ENCODE measurements at places on chromosomes 7 and 10. TPM values are rescaled to one million over a fixed set of nuclear protein-coding genes. Genes with fewer than 3 reads are reported as not detected.
A peak's percentile ranks its signal among the peaks of the same experiment; 100 is the strongest.

Gene TRIM74
- total RNA-seq = not detected

Gene AZGP1
- total RNA-seq = not detected

Gene IQCE
- total RNA-seq = 8.7 TPM

DNA sequence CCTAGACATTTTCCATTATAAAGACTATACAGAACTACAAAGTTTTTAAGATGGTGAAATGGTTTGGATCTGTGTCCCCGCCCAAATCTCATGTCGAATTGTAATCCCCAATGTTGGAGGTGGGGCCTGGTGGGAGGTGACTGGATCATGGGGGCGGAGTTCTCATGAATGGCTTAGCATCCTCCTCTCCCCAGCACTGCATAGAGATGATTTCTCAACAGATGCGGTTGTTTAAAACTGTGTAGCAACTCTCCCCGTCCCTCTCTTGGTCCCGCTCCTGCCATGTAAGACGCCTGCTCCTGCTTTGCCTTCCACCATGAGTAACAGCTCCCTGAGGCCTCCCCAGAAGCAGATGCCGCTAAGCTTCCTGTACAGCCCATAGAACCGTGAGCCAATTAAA lies 1.6 kb downstream of the FAM133B start:
- no peak for DNase-seq

Gene SPDYE1
- total RNA-seq = not detected

DNA sequence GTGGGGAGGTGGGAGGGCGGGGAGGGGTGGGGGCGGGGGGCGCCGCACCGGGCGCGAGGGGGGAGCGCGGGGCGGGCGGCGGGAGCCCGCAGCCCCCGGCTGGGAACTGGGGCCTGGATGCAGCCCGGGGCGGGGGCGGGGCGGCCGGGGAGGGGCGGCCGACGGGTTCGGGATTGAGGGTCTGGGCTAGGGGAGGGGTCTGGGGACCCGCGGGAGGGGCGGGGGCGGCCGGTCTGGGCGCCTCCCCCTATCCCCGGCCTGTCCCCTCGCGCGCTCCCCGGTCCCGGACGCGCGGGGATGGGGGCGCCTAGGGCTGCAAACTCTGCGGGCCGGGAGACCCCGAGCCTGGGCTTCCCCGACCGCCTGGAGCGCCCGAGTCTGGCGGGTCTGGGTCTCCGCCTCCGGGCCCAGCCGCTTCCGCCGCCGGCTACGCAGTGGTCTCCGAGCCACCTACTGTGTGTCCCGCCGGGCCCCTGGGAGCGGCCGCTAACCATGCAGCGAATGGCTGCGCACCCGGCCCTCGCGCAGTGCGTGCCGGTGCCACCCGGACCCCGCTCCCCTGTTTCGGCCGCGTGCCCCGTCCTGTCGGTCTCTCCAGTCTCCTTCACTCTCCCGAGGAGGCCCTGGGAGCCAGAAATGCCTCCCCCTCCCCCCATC lies 375 bp upstream of the FGF8 start:
- DNase-seq = no peak

Gene NOBOX
- total RNA-seq = not detected

Gene ASAH2
- 0.14 TPM for total RNA-seq

Gene DNAJC12
- total RNA-seq = 0.17 TPM

- no peak for DNase-seq
Observed at GRCh38 chr10:128063736-128064107, 62.5 kb downstream of the MKI67 start.

GRCh38 chr10:9957351-9957750 lies 1060.3 kb upstream of the CELF2 start:
- DNase-seq = peak; percentile 18

Gene ARHGEF35
- 5.3 TPM for total RNA-seq

GRCh38 chr7:103297837-103298179 lies 573 bp downstream of the PMPCB start:
- no peak for DNase-seq

DNA sequence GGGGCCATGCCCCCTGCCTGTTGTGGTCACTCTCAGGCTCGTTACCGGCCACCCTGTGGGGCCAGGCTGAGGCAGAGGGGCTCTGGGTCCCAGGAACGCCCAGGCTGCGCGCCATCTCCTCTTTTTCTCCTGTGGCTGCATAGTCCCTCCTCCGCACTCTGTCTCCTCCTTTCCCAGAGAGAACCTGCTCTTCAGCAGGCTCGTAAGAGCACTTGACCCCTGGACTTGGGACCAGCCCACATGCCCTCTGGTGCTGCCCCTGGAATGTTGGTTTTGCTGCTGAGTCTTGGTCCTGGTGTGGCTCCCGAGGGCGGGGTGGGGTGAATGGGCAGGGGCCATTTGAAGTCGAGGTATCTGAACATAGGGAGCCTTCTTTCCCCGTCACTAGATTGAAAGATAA lies 6.6 kb upstream of the BHLHA15 start:
- no peak for DNase-seq

Gene ZNF425
- total RNA-seq = 0.87 TPM

Gene PLXNA4
- not detected for total RNA-seq

- DNase-seq = peak; percentile 52
Observed at GRCh38 chr7:12130609-12131008, 80.5 kb upstream of the TMEM106B start.

Gene CLDN4
- total RNA-seq = 277 TPM

GRCh38 chr7:105985672-105986215 lies 22.7 kb downstream of the CDHR3 start:
- DNase-seq = no peak

Gene CALML3
- not detected for total RNA-seq

Gene HTR5A
- total RNA-seq = not detected

DNA sequence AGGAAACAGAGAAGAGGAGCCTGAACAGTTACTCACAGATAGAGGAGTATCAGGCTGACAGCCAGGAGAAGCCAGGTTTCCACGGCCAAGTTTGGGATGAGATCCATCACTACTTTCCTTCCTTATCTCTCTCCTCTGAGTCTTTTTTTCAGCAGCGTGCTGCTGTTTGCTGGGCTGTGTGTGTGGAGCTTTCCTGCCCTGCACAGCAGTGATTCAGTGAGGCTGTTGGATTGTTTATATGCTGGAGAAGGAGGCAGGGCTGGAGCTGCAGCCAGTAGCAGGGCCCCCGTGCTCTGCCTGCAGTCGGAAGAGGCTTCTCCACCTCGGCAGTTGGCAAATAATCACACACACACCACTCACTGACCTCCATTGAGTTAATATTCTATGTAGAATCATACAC lies at the start of gene CYP3A7:
TSS of gene CYP3A7 (minus strand) at position 210 of the 400 bp plus-strand sequence. CDS start at position 107, 103 bp downstream.
- DNase-seq = no peak

- DNase-seq = no peak
Observed at GRCh38 chr10:95246582-95247051, 44.2 kb downstream of the PDLIM1 start.

DNA sequence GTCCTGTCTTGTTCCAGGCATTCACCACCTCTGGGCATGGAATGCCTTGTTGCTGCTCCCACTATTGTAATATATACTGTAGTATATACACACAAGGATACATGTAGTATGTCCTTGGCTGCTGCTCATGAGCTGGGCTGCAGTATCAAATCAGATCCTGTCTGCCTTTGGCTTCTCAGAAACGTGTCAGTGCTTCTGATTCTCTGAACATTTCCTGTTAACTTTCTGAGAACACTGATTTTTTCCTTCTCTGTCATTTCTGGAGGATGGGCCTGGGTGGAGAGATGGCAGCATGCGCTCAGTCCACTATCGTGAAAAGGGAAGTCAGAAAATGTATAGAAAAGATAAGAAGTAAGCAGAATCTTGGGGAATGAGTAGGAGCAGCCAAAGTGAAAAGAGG lies 12.2 kb downstream of the SFTPA2 start:
- DNase-seq = no peak

DNA sequence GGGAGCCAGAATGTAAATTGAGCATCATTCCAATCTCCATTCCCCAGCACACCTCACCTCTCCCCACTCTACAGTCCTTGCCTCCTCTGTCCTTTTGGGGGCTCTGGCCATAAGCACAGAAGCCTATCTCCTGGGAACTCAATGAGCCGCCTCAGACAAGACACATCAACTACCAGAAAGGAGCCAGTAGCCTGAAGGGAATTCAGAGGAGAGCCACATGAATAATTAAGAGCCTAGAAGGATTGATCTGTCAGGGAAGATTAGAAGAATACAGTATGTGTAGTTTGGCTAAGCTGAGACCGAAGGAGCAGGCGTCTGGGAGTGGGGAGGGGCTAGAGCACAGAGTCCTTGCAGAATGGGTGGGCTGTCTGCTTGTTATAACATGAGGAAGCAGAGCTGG lies 31.2 kb downstream of the FRMD4A start:
- no peak for DNase-seq

- DNase-seq = no peak
Observed at GRCh38 chr7:136953386-136953785, 84.9 kb downstream of the CHRM2 start.

Gene SPDYE16
- total RNA-seq = not detected

Gene KCND2
- 0.07 TPM for total RNA-seq

DNA sequence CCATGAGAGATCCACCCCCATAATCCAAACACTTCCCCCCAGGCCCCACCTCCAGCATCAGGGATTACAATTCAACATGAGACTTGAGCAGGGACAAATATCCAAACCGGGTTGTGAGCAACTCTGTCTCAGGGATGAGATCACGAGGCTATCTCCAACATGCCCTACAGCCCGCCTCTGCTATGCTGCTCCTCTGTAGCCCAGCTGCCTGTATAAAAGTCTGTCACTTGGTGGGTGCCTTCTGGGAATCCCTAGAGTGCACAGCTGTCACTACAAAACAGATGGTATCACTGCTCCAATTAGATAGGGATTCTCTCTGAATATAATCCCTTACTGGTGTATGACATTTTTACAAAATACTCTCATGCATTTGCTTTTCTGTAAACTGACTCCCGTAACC lies 114.9 kb upstream of the NANOS1 start:
- DNase-seq = no peak

Gene FKBP6
- not detected for total RNA-seq

Gene HMX3
- not detected for total RNA-seq

Gene ZP3
- 4.7 TPM for total RNA-seq

- no peak for DNase-seq
Observed at GRCh38 chr10:117248750-117249465, 8.0 kb downstream of the SLC18A2 start.

Gene SORCS1
- total RNA-seq = not detected

DNA sequence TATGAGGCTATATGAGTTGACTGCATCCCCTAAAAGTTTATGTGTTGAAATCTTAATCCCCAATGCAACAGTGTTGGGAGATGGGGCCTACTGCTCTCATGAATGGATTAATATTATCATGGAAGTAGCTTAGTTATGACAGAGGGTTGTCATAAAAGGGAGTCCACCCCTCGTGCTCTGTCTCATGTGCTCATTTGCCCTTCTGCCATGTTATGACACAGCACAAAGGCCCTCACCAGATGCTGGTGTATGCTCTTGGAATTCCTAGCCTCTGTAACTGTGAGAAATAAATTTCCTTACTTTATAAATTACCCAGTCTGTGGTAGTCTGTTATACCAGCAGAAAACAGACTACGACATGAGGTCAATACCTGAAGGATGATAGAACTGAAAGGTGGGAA lies 17.6 kb upstream of the PANK1 start:
- no peak for DNase-seq

GRCh38 chr10:44056967-44057805 lies 327.7 kb downstream of the CXCL12 start:
- no peak for DNase-seq

Gene PDE6C
- not detected for total RNA-seq

Gene FAM25C
- not detected for total RNA-seq

GRCh38 chr10:132497063-132497680 lies 40.4 kb upstream of the INPP5A start:
- no peak for DNase-seq

GRCh38 chr7:33300131-33300530 lies 170.8 kb downstream of the BBS9 start:
- no peak for DNase-seq

DNA sequence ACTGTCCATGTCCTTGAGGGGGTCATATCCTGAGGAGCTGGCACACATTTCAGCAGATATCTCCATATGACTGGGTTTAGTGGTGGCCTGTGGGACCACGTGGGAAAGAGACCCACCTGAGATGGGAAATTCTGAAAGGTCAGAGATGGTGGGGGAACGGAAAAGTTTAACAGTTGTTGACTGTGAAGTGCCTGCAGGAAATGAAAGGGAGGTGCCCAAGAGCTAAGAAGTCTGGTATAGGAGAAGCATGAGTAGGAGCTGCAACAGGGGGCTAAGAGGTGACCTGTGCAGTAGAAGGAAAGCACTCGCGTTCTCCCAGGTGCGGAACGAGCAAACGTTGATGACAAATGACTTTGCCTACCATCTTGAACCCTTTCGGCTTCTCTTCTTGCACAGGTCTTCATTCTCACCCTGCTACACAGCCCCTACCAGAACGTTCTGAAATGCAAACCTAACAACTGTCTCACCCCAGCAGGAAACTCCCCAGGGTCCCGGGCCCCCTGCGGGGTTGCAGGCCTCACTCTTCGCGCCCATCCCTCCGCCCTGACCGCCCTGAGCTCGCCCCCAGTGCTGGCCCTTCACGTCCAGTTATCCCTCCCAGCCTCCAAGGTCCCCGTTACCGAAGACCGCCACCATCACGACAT lies 9.8 kb upstream of the FXYD4 start:
- DNase-seq = no peak

Gene H2BK1
- total RNA-seq = not detected

Gene TMEM225B
- total RNA-seq = 0.43 TPM

Gene DOCK1
- total RNA-seq = 31.9 TPM

- no peak for DNase-seq
Observed at GRCh38 chr10:69240455-69240854, 20.3 kb downstream of the HKDC1 start.

DNA sequence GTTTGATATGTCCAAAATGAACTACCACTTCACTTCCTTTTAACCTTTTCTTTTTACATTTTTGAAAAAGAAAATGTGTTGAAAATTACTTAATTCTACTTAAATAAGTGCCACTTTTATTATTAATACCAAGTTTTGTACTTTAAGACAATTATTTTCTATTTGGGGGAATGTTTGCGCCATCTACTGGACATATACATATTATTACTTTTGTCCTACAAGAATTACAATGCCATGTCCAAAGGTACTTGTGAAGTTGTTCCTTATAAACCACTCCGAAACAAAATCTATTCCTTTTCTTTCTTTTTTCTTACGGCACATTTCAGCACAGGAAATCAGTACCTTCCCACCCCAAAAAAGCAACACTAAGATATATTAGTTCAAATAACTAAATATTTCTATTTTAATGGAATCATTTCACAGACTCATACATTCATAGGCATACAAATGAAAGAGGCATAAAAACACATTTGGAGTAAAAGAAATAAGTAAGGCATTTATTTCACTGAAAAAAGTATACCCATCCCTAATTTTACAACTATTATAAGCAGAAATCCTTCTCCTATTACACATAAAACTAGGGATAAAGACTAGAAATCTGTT lies 169.9 kb downstream of the RNF133 start:
- DNase-seq = no peak

GRCh38 chr7:147304376-147304775 lies 1187.8 kb downstream of the CNTNAP2 start:
- DNase-seq = no peak

- DNase-seq = no peak
Observed at GRCh38 chr10:89201345-89202032, 5.6 kb downstream of the CH25H start.

Gene EEPD1
- total RNA-seq = 10.8 TPM

Gene TMEM176B
- not detected for total RNA-seq

GRCh38 chr10:43202224-43202656 lies 64.0 kb downstream of the CSGALNACT2 start:
- DNase-seq = no peak

GRCh38 chr10:15068802-15069201 lies 19.8 kb downstream of the ACBD7 start:
- DNase-seq = no peak

Gene WNT8B
- total RNA-seq = not detected

- DNase-seq = no peak
Observed at GRCh38 chr7:111012799-111013675, 77.9 kb upstream of the LRRN3 start.

Gene POP7
- total RNA-seq = 79.3 TPM
